Fibroblast of skin of back (primary cell): ENCODE measurements at places on chromosomes 16 and 17.

DNA sequence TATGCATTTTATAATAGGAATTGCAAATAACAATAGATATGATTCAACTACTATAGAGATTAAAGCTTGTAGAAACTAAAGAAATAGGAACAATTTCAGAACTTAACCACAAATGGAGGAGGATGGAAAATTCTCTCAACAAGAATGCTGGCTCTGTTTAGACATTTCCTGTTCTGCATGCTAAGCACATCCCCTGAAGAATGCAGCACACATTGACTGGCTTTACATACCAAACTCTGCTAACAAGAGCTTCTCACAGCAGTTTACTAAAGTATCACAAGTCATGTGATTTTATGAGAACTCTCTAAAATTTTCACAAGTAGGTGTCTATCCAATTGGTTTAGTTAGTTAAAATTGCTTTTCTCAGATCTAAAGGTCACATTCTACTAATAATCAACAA lies 85.2 kb downstream of the SPAG9 start:
- peak; percentile 88 for DNase-seq

- no peak for DNase-seq
Measured at GRCh38 chr17:76327696-76328095, 19.6 kb upstream of the QRICH2 start.

DNA sequence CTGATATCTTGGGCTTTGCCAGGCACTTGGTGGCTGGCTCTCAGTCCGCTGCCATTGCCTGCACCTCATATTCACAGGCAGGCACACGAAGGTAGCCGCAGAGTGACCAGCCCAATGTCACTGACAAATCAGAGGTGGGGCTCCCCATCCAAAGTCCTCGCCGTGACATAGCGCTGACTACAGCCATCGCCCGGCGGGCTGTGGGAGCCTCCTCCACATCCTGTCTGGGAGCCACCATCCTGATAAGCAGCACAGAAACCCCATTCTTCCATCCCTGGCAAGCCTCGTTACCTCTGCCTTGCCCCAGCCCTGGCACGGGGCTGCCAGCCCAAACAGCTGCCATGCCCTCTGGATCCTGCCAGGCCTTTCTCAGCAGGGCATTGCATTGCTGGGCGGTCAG lies 437.8 kb downstream of the SLC39A11 start:
- no peak for DNase-seq

- no peak for DNase-seq
Measured at GRCh38 chr16:82668094-82668493, 41.3 kb downstream of the CDH13 start.

DNA sequence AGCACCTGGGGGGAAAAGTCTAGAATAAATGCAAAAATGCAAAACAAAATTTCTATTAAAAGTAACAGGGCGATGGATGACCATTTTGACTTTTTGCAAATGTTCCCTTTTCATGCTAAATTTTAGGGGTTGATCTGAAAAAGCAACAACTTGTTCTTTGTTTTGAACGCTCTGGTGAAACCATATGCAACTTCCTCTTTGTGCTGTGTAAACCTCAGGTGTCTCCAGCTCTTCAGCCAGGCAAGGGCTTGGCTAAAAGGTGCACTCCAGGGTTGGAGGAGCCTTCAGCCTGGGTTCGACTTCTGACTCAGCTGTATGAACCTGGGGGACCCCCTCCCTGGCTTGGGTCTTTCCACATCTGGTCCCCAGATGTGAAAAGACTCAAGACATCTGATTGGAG lies 9.5 kb downstream of the IRF8 start:
- no peak for DNase-seq

DNA sequence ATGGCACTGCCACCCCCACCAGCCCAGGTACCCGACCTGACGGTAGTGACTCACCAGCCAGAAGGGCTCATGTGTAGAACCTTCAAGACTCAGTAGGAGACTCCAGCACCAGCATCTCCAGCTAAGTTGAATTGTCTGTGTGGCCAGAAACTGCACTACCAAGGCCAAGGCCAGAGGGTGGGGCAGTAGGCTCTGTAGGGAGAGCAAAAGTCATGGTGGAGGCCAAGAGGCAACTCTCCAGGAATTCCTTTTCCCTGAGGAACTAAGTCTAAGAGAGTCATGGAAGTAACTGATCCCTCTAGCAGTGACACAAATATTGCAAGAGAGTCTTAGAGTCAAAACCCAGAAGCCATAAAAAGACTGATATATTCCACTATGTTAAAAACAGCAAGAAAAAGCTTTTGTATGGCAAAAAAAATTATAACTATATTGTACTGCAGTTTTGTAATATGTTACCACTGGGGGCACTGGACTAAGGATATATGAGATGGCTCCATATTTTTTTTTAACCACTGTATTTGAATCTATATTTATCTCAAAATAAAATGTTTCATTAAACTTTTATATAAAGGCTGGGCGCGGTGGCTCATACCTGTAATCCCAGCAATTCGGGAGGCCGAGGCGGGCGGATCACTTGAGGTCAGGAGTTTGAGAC lies 30.2 kb upstream of the GUCY2D start:
- no peak for DNase-seq

- DNase-seq: no peak
Measured at GRCh38 chr17:50055055-50055425, 870 bp upstream of the ITGA3 start.
